ENCODE measurements at places on chromosomes 5 and 9.

- H3K4me1 ChIP-seq, result peaks cover 8% of the 10 kb centered on the region
- DNase-seq, result no peak
- H3K27me3 ChIP-seq, result peaks cover 23% of the 10 kb centered on the region
- H3K4me3 ChIP-seq, result no peak overlapping the region
- no peak overlapping the region for H3K27ac ChIP-seq
- H3K36me3 ChIP-seq, result no peaks in the 10 kb centered on the region
These were observed 87.4 kb downstream of the PSD2 start for GRCh38 chr5:139882961-139883539.

DNA sequence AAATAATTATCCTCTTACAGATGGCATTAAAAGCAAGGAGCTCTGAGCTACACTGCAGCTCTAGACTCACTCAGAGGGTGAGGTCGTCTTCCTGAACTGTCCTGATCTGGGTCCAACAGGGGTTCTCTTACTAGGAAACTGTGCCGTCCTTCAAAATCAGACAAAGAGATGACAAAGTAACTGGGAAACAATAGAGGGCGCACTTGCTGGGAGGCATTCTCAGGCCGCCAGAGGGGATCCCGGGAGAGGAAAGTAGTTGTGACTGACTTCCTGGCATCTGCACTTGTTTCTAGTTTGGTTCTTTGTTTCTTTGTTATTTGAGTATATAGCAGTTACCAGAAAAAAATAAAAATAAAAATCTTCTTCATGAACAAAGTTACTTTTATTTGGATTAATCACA, 142.9 kb upstream of the MSX2 start:
- H3K27ac ChIP-seq, result no peak overlapping the region
- H3K27me3 ChIP-seq, result no peaks in the 10 kb centered on the region
- H3K36me3 ChIP-seq, result no peaks in the 10 kb centered on the region
- no peak for DNase-seq
- no peaks in the 10 kb centered on the region for H3K4me1 ChIP-seq

DNA sequence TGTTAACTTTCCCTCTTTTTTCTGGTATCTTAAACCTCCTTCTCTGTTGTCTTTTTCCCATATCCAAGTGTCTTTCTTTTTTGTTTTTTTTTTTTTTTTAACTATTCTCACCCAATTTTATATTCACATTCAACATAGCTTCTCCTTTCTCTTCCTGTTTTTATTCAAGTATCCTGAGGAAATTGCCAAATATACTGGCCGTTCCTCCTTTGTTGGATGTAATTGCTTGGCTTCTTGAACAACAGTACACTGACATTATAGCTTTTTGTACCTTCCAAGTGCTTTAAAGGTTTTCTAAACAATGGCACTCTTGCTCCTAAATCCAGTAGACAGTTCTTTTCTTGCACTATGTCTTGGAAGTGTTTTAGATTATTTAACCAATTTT, 1146.8 kb downstream of the MAT2B start:
- no peaks in the 10 kb centered on the region for H3K27me3 ChIP-seq
- no peaks in the 10 kb centered on the region for H3K4me1 ChIP-seq
- H3K36me3 ChIP-seq, result no peaks in the 10 kb centered on the region
- no peak overlapping the region for H3K27ac ChIP-seq
- no peak for DNase-seq

DNA sequence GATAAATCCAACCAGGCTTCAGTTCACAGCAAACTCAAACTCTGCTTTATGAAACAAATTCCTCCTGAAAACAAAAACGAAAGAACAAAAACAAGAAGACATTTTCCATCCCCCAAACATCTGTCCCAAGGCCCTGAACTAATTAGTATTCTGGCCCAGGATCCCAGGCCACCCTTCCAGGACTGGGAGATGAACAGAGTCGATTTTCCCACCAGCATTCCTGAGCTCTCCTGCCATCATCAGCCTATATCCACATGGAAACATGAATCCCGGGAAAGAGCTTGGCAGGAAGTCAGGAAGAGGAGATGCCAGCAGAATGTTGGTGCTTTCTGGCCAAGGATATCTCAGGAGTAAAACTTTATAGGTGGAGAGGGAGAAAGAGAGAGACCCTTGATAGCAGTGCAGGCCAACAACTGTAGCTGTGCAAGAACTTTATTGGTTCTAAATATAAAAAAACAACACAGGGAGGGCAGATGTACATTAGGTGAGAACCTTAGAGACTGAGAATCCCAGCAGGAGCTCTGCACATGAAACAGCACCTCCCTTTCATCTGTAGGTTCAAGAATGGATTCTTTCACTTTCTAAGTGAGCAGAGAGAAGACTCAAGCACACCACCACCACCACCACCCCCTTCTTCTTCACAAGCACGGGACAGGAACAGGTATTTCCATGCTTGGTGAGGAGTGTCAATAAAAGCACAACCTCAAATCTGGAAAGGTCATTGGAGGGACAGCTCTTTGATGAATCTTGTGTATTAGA, 190.7 kb upstream of the TAS2R1 start:
- H3K27ac ChIP-seq, result no peak overlapping the region
- H3K36me3 ChIP-seq, result no peaks in the 10 kb centered on the region
- no peak for DNase-seq

- H3K36me3 ChIP-seq, result peaks cover 23% of the 10 kb centered on the region
- H3K4me1 ChIP-seq, result peaks cover 19% of the 10 kb centered on the region
- no peaks in the 10 kb centered on the region for H3K27me3 ChIP-seq
- no peak overlapping the region for H3K4me3 ChIP-seq
These were observed 3.3 kb upstream of the MAN1B1 start for GRCh38 chr9:137083394-137084004.

DNA sequence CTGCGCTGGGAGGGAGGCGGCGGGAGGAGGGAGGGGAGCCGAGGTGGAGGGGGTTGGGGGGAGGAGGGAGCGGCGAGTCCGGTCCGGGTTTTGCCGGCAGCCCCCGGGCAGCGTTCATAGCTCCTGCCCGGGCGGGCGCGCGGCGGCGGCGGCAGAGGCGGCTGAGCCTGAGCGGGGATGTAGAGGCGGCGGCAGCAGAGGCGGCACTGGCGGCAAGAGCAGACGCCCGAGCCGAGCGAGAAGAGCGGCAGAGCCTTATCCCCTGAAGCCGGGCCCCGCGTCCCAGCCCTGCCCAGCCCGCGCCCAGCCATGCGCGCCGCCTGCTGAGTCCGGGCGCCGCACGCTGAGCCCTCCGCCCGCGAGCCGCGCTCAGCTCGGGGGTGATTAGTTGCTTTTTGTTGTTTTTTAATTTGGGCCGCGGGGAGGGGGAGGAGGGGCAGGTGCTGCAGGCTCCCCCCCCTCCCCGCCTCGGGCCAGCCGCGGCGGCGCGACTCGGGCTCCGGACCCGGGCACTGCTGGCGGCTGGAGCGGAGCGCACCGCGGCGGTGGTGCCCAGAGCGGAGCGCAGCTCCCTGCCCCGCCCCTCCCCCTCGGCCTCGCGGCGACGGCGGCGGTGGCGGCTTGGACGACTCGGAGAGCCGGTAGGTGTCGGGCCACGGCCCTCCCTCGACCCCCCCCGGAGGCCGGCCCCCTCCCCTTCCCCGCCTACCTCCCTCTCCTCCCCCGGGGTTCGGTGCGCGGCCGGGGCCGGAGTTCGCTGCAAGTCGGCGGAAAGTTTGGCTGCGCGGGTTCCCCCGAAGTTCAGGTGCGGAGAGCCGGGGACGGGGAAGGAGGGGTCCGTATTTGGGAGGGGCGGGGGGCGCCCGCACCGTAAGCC, at the start of gene CXXC5:
Gene CXXC5 (plus strand): TSS at position 145 of the 877 bp plus-strand sequence. CDS start 32,175 bp downstream, outside the sequence.
- H3K36me3 ChIP-seq, result peaks cover 12% of the 10 kb centered on the region
- no peak for DNase-seq
- peaks cover 44% of the 10 kb centered on the region for H3K4me1 ChIP-seq
- H3K27me3 ChIP-seq, result peaks cover 20% of the 10 kb centered on the region
- H3K27ac ChIP-seq, result no peak within 1 kb of the TSS

DNA sequence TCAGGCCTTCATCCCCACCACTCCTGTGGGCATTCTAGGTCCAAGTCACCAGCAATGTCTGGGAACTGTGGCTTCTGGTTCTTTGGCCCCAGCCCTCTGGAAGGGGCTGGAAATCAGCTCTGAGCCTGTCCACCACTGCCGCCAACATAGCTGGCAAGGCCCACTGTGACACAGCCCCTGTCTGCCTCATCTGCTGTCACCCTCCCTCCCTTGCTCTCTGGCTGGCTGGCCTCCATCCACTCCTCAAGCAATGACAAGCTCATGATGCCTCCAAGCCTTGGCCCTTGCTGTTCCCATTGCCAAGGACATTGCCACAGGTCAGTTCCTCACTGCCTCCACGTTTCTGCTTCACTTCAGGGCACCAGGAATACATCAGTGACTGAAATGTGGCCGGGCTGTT, 93.7 kb downstream of the LHX2 start:
- peaks cover 5% of the 10 kb centered on the region for H3K4me1 ChIP-seq
- DNase-seq, result no peak
- no peak overlapping the region for H3K4me3 ChIP-seq
- H3K36me3 ChIP-seq, result no peaks in the 10 kb centered on the region
- H3K27me3 ChIP-seq, result peaks cover 57% of the 10 kb centered on the region
